Tibial nerve (tissue), 4 donors: ENCODE measurements at places on chromosomes 4 and X. TPM values are rescaled to one million over a fixed set of nuclear protein-coding genes. Genes with fewer than 3 reads are reported as not detected.

- no peak overlapping the region for H3K4me3 ChIP-seq
- no peaks in the 10 kb centered on the region for H3K36me3 ChIP-seq
- no peaks in the 10 kb centered on the region for H3K27me3 ChIP-seq
- no peak overlapping the region for H3K27ac ChIP-seq
Measured at GRCh38 chrX:45830343-45830742, 629.7 kb upstream of the DIPK2B start.

DNA sequence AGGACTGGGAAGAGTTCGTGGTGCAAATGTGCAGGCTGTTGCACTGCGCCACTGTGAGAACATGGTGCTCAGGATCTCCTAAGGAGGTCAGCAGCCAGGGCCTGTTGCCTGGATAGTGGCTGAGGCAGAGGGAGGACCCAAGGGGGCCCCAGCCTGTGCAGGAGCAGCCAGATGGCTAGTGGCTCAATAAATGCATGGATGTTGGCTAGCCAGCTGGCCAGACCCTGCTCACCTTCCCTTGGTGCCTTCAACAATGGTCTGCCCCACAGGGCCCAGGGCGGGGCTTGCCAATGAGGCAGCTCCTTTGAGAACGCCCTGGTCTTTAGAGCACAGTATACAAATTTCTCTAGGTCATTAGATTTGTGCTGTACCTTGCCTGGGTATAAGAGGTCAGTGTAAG, 67.4 kb downstream of the TNIP2 start:
- no peak overlapping the region for H3K4me3 ChIP-seq
- no peaks in the 10 kb centered on the region for H3K27me3 ChIP-seq
- peaks cover 96% of the 10 kb centered on the region for H3K36me3 ChIP-seq
- H3K4me1 ChIP-seq: no peaks in the 10 kb centered on the region

DNA sequence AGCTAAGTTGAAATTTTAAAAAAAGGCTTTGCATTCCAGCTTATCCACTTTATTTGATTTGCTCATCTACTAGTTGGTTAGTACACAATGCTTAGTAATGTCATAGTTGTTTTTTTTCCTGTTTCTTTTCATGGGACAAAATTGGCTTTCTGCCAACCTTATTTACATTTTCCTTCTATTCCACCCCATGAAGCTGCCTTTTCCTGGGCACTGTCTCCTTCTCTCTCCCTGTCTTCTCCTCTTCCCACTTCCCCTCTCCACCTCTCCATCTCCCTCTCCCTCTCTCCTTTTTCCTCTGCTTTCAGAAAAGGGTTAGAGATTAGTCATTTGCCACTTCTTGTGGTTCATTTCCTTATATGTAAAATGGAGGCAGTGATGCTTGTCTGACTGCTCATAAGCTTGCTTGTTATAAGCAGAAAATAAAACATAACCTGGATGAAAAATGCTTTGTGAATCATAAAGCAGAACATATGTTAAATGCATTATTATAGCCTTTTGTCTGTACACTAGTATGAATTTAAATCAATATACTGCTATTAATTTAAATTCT, 181.9 kb downstream of the CEP135 start:
- H3K27me3 ChIP-seq: no peaks in the 10 kb centered on the region
- no peak overlapping the region for H3K4me3 ChIP-seq
- no peak overlapping the region for H3K27ac ChIP-seq
- H3K4me1 ChIP-seq: no peaks in the 10 kb centered on the region

GRCh38 chrX:154430916-154431315, 2.4 kb downstream of the ATP6AP1 start:
- no peaks in the 10 kb centered on the region for H3K27me3 ChIP-seq
- no peaks in the 10 kb centered on the region for H3K4me1 ChIP-seq
- peak overlapping the region; percentile 59 for H3K27ac ChIP-seq
- no peaks in the 10 kb centered on the region for H3K36me3 ChIP-seq
- H3K4me3 ChIP-seq: no peak overlapping the region

The SLC34A2 gene
- not detected for total RNA-seq
